ENCODE measurements at places on chromosomes 3 and 15.

- DNase-seq = no peak
Observed at GRCh38 chr15:66503780-66504562, 684 bp downstream of the RPL4 start.

GRCh38 chr15:100256101-100256969, 85.4 kb downstream of the ADAMTS17 start:
- DNase-seq = no peak

GRCh38 chr15:36007699-36008098, 461.7 kb upstream of the DPH6 start:
- DNase-seq = no peak

- no peak for DNase-seq
Observed at GRCh38 chr3:69343875-69344274, 42.0 kb downstream of the FRMD4B start.

GRCh38 chr15:49988766-49989165, 130.3 kb downstream of the ATP8B4 start:
- DNase-seq = no peak

All from hippocampal formation (tissue), 2 donors.